Stimulated activated CD8-positive, alpha-beta memory T cell treated with anti-CD3 and anti-CD28 coated beads, Interleukin-12 subunit alpha, Interleukin-12 subunit beta, amount 100 ng/mL, for 1 hour (primary cell): ENCODE measurements at places on chromosomes 7 and 10.

DNA sequence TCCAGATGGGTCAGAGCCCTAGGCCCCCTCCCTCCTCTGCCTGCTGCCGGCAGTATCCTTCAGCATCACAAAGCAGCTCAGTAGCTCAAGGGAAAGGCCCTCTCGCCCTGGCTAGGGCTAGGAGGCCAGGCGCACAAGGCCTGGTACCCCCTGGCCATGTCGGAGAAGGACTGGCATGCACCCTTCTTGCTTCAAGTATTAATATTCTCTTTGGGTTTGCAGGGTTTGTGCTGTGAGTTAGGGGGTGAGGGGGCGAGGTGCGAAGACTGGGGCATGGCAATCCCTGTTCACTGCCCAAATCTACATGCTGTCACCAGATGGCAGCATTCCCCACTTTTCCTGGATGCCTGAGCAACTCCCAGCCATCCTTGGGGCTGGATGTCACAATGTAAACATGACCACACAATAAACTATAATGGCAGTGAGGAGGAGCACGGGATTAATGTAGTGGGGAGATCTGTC, 105.2 kb downstream of the NEURL1 start:
- no peak for DNase-seq

- DNase-seq = no peak
Measured at GRCh38 chr10:24446739-24447138, 237.8 kb downstream of the KIAA1217 start.

DNA sequence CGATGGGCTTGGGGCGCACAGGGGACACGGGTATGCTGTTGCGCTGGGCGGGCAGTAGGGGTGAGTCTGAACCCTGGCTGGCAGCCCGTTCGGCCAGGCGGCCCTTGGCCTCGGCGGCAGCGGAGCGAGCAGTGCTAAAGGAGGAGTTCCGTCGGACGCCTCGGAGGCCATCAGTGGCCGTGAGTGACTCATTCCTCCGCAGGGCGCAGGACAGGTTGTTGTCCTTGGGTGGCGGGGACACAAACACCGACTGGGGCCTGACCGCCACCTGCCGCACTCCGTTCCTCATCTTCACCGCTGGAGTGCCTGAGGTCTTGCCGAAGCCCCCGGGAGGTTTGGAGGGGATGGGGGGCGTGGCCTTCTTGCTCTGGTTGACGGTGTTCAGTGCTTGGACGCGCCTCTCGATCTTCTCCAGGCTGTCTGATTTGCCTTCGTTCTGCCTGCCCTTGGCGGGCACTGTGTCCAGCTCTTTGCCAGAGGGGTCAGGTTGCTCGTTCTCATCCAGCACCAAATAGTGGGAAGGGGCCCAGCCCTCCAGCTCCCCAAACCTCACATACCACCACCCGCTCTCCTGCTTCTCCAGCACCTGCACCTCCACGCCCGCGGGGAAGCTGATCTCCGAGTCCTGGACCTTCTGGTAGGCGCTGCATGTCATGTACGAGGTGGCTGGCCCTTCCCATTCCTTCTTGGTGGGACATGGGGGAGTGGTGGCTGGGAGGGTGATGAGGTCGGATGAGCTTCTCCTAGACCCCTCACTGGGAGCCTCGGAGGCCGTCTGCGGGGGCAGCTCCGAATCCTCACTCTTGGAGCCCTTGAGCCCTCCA, 108.7 kb downstream of the NEURL1 start:
- no peak for DNase-seq

- DNase-seq = no peak
Measured at GRCh38 chr7:33986451-33986850, 81.1 kb downstream of the BMPER start.
